ENCODE measurements at places on chromosomes 1 and 21.

GRCh38 chr1:211708006-211708405, 32.6 kb upstream of the NEK2 start:
- DNase-seq, result no peak

DNA sequence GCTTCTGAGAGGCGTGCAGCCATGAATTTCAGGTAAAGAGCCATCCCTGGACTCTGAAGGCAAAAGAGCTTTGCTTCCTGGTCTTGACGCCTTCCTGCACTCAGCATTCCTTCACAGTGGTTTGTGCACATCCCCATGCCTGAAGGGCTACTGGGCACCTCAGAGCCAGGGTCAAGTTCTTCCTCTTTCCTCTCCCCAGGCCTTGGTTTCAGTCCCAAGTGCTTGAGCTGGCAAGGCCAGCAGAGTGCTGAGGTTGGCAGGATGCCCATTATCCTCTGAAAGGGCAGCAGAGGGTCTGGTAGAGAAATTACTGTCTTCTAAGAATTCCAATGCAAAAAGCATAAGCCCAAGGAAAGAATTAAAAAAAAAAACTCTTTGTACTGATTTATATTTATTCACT, 1064.9 kb downstream of the TTLL7 start:
- DNase-seq, result no peak

DNA sequence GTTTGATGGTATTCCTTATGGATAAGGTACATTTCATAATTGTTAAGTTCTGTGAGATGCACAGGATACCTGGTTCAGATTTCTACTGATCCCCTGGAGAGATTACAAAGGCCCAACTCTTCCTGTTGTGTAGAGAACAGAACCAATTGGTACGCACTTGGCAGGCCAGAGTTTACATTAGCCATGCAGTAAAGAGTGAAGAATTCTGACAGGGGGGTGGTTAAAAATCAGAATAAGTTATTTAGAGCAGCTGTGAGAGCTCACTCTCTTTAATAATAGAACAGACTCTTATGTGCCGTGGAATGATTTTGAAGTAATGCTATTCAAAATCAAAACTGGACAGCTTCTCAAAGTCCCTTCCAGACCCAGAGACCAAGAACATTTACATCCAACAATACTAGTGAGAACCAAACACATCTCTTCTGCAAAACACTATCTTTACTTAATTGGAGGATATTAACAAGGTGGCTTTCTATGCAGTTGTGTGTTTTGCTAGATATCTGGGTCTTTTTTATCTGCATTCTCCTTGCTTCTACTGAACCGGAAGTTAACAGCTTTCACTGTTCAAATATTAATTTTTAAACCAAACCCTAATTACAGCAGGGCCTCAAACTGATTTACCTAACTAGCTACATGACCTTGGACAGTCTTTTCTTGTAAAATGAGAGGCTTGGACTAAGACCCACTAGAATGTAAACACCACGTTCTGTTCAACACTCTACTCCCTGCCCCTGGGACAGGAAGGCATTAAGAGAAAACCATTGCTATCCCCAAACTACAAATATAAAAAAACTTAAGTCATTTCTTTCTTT, 4.0 kb downstream of the USP24 start:
- DNase-seq, result no peak

DNA sequence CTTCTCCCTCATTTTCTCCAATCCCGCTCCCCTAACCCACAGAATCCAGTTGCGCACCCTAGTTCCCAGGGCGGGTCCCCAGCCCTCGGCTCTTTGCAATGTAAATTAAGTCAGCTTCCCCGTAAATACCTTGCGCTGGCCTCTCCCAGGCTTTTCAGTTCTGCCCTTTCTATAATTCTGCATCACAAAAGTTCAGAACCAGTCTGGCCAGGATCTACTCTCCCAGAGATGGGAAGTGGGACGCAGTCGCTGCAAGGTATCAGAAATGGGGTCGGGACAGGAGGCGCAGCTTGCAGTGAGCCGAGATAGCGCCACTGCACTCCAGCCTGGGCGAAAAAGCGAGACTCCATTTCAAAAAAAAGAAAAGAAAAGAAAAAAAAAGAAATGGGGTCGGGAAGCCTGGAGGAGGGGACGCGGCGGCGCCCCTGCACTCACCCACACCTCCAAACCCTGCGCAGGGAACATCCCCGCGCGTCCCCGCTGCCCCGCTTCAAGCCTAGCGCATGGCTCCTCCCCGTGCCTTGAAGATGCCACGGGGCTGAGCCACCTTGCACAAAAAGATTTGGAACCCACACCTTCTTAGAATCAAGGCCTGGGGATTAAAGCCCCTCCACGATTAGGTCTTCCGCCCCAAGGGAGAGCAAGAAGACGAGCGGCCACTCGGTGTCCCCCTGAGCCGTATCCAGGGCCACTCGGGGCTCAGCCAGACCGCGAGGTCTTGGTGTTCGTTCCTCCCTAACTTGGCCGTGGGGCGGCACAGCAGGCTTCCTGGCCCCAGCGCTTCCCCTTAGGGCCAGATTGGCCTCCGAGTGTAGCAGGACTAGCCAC, 27.2 kb upstream of the ITLN2 start:
- no peak for DNase-seq

GRCh38 chr21:35036465-35037383, 12.4 kb downstream of the RUNX1 start:
- no peak for DNase-seq

GRCh38 chr1:68347415-68347814, 102.3 kb downstream of the RPE65 start:
- no peak for DNase-seq

- no peak for DNase-seq
Observed at GRCh38 chr1:115722221-115722620, 46.3 kb downstream of the CASQ2 start.

DNA sequence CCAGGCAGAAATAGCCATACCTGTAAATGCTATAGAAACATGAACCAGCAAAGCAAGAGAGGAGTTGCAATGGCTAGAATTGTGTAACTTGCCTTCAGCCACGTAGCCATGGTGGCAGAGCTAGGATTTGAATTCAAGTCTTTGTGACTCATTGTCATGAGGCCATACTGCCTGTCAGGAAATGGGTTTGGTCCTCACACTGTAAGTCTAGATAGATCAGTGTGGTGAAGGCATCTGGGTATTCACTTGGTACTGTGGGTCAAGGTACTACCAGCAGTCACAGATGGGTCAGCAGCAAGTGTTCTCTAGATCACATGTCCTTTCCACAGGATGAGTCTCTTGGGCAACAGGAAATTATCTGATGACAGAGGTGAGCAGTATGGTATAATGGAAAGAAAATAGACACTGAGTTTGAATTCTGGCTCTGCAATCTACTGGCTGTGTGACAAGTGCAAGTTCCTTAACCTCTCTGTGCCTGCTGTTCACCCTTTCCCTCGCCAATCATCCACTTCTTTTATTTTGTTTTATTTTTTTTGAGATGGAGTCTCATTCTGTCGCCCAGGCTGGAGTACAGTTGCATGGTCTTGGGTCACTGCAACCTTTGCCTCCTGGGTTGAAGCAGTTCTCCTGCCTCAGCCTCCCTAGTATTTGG, 36.9 kb downstream of the FGGY start:
- DNase-seq, result no peak

- DNase-seq, result no peak
Observed at GRCh38 chr1:16153999-16154673, 1.7 kb downstream of the EPHA2 start.

- no peak for DNase-seq
Observed at GRCh38 chr1:39107341-39108290, 81.5 kb downstream of the NDUFS5 start.

GRCh38 chr1:25083481-25084345, 148.6 kb downstream of the SYF2 start:
- DNase-seq, result no peak

DNA sequence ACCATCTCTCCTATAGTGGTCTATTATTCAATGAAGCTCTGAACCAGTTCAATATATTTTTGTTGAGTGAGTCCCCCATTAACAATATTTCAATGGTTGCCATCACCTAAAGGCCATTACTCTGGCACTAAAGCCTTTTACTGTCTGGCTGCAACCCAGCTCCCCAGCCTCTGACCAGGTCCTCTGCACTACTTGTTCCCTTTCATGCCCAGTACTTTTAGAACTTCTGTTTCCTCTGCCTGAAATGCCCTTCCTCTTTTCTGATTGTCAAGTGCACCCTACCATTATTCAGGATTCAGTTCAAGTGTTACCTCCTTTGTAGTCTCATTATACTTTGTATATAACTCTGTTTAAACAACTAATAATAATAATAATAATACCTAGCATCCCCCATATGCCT, 30.4 kb upstream of the ZFYVE9 start:
- DNase-seq, result no peak

DNA sequence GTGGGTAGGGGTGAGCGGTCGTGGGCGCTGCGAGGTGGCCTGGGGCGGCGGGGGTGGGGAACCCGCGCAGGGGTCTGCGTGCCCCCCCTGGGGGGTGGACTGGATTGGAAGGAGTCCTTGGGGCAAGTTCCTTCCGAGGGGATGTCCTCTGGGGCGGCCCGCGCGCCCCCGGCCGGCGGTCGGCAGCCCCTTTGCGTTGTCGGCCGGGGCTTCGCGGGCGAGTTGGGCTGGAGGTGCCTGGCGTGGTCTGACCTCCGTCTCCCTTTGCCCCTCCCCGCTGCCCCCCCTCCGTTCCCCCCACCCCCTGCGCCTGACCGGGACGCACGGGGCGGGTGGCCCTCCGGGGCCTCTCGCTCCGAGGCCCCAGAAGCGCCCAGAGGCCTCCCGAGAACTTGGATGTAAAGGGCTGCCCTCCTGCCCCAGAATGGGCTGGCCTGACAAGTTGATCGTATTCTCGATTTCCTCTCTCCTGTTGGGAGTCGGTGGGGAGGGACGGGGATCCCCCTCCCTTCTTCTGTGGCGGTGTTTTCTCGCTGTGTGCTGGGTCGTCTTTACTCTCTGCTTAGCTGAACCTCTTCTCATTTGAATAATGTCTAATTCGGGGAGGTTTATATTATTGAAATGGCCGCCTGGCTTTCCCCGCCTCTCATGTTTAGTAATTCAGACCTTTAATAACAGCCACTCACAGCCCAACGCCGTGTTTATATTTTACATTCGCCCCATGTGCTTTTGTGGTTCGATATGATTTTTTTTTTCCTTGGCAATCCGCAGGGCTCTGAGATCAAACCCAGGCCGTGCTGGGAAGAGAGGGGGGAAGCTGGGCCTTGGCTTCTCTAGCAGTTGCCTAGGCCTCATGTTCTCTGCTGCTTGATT, 1.3 kb downstream of the POU2F1 start:
- DNase-seq, result peak; percentile 68

- peak; percentile 33 for DNase-seq
Observed at GRCh38 chr1:88773540-88774150, 89.6 kb downstream of the PKN2 start.

GRCh38 chr1:159302095-159302494, at the start of gene FCER1A:
Gene FCER1A, plus strand, starts transcription at chr1:159302336. Its CDS starts 29 bp downstream, at chr1:159302365.
- DNase-seq, result no peak

GRCh38 chr1:87208931-87209330, 119.7 kb upstream of the LMO4 start:
- no peak for DNase-seq

- no peak for DNase-seq
Observed at GRCh38 chr1:25166847-25167246, 65.5 kb downstream of the SYF2 start.

- DNase-seq, result peak; percentile 60
Observed at GRCh38 chr1:180168786-180169639, 14.3 kb downstream of the QSOX1 start.

DNA sequence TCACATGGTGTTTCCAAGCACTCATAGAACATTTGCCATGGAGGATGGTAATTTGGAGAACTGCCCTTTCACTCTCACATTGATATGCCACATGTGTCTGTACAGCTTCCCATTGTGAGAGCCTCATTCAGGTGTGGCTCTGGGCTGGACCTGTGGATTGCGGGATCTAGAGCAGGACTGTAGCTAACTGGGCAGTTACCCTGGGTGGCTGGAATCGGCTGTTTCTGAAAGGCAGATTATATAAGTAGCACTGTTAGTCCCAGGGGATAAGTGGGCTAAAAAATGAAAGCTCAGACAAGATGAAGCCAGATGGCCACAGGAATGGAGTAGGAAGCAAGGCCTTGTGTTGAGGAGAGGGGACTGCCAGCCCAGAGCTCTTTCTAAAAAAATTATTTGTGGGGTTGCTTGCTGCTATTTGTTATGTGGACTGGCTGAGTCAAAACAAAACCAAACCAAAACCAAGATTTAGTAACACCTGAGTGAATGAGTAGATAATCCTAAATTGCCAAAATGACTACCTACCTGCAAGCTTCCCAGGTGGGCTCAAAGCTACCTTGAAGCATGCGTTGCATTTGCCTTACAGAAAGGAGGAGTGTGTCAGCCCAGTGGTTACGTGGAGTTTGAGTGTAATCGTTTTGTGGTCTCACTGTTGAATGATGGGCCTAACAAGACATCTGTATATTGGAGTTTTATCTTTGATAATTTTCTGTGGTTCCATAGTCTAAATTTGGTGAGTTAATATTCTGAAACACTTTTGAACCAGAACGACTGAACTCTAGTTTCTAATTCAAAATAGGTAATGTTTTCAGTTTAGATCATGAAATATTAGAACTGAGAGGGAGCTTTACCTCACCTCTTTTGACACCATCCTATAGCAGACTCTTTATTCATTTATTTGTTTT, 58.0 kb downstream of the SDCCAG8 start:
- DNase-seq, result no peak

GRCh38 chr1:222390181-222390580, 157.7 kb downstream of the HHIPL2 start:
- DNase-seq, result peak; percentile 23

DNA sequence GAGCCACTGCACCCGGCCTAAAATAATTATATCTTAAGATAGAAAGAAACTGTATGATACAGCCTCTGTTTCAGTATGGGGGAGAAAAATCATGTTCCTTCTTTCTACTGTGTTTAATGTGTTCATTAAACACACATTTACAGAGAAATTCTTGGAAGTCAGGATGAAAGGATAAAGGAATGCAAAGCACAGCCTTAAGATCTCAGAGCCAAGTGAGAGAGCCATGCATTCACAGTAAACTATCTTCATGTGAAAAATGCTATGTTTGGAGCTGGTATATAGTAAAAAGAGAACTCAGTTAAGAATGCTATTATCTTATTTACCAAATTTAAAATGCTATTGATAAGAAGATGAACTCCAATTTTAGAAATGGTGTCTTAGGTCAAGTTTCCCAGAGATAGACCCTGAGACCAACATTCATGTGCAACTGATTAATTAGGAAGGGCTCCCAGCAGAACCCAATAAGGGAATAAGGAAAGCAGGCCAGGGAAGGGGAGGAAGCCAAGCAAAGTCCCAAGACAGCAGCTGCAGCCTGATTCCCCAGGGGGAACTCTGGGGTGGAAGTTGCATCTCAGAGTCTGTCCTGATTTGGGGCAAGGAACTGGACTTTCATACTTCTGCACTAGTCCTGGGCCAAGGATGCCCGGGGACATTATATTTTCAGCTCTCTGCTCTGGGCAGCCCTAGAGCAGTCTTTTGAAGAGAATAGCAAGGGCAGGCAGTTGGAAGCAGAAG, 130.0 kb upstream of the ZNF648 start:
- DNase-seq, result no peak

DNA sequence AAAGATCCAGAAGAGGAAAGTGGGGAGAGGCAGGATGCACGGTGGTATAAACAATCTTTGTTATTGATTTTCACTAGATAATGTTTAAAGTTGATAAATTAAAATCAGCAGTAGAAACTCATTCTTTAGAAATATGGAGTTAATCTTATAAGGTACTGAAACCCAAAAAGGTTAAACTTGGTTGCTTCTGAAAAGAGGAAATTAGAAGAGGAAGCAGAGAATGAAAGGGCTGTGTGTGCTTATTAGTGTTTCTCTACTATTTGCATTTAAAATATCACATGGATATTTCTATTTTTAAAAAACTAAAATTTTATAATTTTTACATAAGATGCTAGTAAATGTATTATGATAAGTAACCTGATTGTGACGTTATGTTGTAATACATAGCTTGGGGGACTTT, 24.4 kb downstream of the C1orf141 start:
- no peak for DNase-seq

- DNase-seq, result no peak
Observed at GRCh38 chr1:43446881-43447835, 6.6 kb downstream of the HYI start.

Measured in MG63 (cell line).